ENCODE measurements at places on chromosomes 4 and X. TPM values are rescaled to one million over a fixed set of nuclear protein-coding genes. Genes with fewer than 3 reads are reported as not detected.

SMIM31 gene
- not detected for total RNA-seq

DNA sequence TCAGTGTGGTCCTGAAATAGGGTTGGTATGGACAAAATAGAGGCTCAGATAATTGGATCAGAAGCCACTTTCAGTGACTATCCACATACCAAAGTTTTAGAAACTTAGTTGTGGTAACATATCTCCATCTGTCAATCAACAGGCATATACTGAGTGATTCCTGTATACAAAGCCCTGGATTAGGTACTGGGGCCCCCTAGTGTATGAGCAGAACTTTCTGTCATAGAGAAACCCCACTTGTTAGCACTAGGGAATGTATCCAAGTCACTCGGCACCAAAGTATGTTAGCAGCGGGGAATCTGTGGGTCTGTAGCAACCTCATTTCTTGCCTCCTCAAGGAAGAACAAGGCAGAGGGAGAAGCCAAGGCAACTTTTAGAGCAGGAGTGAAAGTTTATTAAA is 50.7 kb downstream of the MAP7D3 start:
- peaks cover 73% of the 10 kb centered on the region for H3K27me3 ChIP-seq
- peak; percentile 52 for DNase-seq
- H3K4me3 ChIP-seq = no peak overlapping the region
- peaks cover 9% of the 10 kb centered on the region for H3K4me1 ChIP-seq
- H3K36me3 ChIP-seq = no peaks in the 10 kb centered on the region
- no peak overlapping the region for H3K27ac ChIP-seq

- H3K4me3 ChIP-seq = no peak overlapping the region
- DNase-seq = no peak
- H3K36me3 ChIP-seq = no peaks in the 10 kb centered on the region
- H3K27me3 ChIP-seq = no peaks in the 10 kb centered on the region
Measured at GRCh38 chr4:4968161-4968725, 51.0 kb downstream of the CYTL1 start.

DNA sequence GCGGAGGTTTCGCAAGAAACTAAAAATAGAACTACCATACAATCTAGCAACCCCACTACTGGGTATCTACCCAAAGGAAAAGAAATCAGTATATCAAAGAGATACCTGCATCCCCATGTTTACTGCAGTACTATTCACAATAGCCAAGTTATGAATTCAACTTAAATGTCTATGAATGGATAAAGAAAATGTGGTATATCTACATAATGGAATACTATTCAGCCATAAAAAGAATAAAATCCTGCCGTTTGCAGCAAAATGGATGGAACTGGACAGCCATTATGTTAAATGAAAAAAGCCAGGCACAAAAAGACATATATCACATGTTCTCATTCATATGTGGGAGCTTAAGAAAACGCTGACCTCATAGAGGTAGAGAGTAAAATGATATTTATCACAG is 65.3 kb downstream of the LCORL start:
- H3K27me3 ChIP-seq = no peaks in the 10 kb centered on the region
- no peak overlapping the region for H3K27ac ChIP-seq
- no peak for DNase-seq
- H3K36me3 ChIP-seq = peaks cover 25% of the 10 kb centered on the region
- peaks cover 6% of the 10 kb centered on the region for H3K4me1 ChIP-seq

IL1RAPL2 gene
- 3.2 TPM for total RNA-seq

DNA sequence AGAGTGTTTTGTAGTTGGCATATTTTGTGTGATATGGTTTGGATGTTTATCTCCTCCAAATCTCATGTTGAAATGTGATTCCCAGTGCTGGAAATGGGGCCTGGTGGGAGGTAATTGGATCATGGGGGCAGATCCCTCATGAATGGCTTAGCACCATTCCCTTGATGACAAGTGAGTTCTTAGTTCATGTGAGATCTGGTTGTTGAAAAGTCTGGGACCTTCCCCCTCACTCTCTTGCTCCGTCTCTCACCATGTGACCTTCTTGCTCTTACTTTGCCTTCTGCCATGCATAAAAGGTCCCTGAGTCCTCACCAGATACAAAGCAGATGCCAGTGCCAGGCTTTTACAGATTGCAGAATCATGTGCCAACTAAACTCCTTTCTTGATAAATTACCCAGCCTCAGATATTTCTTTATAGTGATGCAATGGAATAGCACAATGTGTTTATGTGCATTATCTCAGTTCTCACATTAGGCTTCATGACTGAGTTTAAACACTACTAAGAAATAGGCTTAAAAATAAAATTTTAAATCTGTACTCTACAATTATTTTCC is 1348.8 kb downstream of the STIM2 start:
- H3K27ac ChIP-seq = no peak overlapping the region
- no peaks in the 10 kb centered on the region for H3K27me3 ChIP-seq
- H3K4me1 ChIP-seq = no peaks in the 10 kb centered on the region

DNA sequence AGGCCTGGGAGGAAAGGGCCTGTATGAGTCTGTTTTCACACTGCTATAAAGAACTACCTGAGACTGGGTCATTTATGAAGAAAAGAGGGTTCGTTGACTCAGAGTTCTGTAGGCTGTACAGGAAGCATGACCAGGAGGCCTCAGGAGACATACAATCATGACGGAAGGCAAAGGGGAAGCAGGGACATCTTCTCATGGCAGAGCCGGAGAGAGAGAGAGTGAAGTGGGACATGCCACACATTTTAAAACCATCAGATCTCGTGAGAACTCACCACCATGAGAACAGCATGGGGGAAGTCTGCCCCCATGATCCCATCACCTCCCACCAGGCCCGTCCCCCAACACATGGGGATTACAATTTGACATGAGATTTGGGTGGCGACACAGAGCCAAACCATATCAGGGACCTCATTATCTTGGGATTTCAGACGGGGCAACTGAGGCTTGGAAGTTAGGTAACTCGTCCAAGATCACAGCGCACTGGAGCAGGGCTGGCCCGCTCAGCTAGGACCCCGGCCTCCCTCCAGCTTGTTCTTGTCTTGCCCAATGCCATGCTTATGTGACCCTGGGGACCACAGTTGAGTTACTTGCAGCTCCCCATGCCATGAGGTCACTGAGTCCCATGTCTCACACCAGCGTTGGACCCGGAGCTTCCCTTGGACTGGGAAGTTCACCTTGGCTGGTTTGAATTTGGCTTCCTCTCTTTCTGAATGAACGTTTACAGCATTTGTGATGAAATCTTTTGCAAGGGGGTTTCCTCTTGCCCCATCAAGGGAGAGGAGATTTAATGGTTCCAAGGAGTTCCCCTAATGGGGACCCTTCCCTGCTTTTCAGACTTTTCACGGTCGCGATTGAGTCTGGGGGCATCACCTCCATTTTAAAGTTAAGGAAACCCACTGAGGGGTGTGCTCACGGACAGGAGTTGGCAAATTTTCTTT is 18.1 kb downstream of the HTRA3 start:
- no peak overlapping the region for H3K27ac ChIP-seq
- H3K4me3 ChIP-seq = no peak overlapping the region
- H3K4me1 ChIP-seq = no peaks in the 10 kb centered on the region
- H3K27me3 ChIP-seq = no peaks in the 10 kb centered on the region
- DNase-seq = no peak

PRMT9 gene
- total RNA-seq = 6.1 TPM

DNA sequence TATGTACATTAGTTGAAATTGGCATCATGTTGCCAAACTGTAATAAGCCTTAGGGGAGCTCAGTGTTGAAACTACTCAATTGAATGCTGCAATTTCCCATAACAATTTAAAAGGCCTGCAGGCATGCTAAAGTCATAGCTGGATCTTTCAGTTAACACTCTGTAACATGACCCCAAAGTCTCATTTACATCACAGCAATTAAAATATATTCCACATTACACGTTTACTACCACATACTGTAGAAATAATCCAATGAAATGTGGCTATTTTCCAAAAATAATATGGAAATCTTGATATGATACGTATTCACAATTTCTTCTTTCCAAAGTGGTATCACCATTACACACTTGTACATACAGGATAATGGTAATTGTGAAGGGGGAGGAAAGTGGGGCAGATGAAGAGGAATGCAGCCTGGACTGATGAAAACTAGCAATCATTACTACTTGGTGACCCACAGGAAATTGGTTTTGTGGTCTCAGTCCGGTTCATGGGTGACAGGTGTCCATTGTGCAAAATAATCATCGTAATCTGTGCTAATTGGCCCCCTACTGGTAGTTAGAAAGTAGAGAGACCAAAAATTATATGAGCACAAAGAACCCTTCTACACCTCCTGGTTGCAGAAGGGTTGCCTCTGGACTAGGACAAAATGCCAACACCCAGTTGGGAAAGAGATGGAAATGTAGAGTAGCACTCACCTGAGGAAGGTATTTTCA is 63.7 kb downstream of the TENM3 start:
- no peaks in the 10 kb centered on the region for H3K27me3 ChIP-seq
- peak; percentile 92 for DNase-seq
- peak overlapping the region; percentile 90 for H3K27ac ChIP-seq
- H3K4me1 ChIP-seq = peaks cover 22% of the 10 kb centered on the region
- H3K4me3 ChIP-seq = no peak overlapping the region

DNA sequence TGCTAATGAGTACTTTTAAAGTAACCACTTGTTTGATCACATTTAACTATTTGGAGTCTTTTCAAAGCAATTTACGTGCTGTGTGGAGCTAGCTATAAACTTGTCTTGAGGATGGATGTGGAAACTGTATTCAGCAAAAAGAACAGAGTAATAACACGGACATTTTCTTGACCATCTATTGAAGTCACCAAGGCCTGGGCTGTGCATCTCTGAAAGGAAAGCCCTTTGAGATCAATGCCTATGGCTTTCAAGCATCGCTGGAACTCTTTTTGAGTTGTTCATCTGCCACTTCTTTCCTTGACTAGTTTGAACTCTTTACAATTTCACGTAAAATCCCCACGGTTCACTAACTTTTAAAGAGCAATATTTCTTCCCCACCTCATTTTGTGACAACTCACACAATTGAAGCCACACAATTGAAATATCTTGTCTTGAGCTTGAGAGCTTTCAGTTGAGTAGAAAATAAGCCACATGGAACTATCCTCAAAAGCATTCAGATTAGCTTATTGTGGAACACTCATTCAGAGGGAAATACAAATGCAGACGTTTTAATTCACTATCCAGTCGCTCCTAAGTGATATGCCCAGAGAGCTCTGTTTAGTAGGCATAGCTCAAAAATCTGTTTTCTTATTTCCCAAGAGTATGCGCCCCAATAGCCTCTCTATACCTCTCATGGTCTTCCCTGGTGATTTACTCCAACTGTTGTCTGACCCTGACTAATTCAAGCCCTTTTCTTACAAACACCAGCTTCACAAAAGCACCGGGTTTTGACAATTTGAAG is 134.9 kb upstream of the SLITRK2 start:
- no peak for DNase-seq
- peaks cover 33% of the 10 kb centered on the region for H3K27me3 ChIP-seq
- H3K4me3 ChIP-seq = no peak overlapping the region

- H3K4me1 ChIP-seq = no peaks in the 10 kb centered on the region
- H3K27me3 ChIP-seq = peaks cover 51% of the 10 kb centered on the region
- no peaks in the 10 kb centered on the region for H3K36me3 ChIP-seq
- H3K4me3 ChIP-seq = no peak overlapping the region
Measured at GRCh38 chrX:45143455-45143854, 57.2 kb downstream of the DIPK2B start.

DNA sequence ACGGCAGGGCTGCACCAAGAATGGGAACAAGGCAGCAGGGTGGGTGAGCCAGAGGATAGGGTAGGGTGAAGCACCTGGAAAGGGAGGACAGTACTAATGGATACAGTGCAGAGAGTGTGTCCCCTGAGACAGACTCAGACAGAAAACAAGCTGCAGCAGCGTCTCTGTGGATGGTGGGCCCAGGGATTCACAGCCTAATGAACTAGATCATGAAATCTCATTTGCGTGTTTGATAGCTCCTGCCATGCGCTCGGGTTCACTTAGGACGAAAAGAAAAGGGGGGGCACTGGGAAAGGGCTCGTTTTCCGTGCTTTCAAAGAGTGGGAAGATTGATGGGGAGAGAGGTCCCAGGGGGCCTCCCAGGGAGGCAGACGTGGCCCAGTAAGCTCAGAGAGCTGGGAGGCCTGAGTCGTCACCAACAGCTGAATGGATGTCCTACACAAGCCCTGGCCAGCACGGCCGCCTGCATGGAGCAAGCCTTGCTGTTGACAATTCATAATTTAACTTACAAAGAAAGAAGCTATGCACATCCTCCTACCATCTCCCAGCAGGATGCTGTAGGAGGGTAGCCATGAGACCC is 446.9 kb downstream of the BCOR start:
- H3K4me1 ChIP-seq = no peaks in the 10 kb centered on the region
- H3K4me3 ChIP-seq = no peak overlapping the region
- no peak for DNase-seq
- H3K27ac ChIP-seq = no peak overlapping the region
- peaks cover 66% of the 10 kb centered on the region for H3K27me3 ChIP-seq
- H3K36me3 ChIP-seq = no peaks in the 10 kb centered on the region

KLB gene
- not detected for total RNA-seq

ZNF185 gene
- total RNA-seq = 17.8 TPM

DNA sequence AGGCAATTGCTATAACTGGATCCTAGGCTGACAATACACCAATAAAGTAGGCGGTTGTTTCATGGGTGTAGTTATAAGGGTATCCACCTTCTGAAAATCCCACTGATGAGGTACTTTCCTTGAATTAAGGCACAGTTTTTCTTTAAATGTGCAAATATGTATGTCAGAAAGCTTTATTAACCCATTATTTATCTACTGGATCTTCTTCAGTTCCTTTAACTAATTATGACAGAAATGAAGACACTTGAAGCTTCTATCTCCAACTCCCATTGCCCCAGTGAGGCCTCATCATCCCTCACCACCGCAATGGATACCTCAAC is 159.6 kb upstream of the KLF3 start:
- H3K4me1 ChIP-seq = no peaks in the 10 kb centered on the region
- H3K27me3 ChIP-seq = peaks cover 14% of the 10 kb centered on the region
- no peak for DNase-seq

- peaks cover 22% of the 10 kb centered on the region for H3K36me3 ChIP-seq
- DNase-seq = no peak
- H3K4me3 ChIP-seq = no peak overlapping the region
- no peaks in the 10 kb centered on the region for H3K4me1 ChIP-seq
- H3K27ac ChIP-seq = no peak overlapping the region
Measured at GRCh38 chr4:79905212-79905611, 167.8 kb downstream of the ANTXR2 start.

DNA sequence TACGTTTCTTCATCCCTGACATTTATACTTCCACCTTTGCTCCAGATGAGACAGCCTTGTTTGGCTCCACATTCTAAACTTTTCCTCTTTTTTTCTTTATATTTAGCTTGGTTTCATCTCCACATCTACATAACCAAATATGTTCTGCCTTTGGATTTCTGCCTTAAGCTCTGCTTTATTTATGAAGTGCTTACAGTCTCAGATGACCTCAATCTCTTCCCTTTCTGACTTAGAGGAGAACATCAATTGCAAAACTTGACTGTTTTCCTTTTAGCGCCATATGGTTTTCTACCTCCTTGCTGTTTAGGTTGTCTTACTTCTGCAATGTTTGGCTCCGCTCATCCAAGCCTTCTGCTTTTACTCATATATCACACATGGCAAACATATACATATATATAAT is 7.5 kb downstream of the ASB5 start:
- no peaks in the 10 kb centered on the region for H3K27me3 ChIP-seq
- H3K4me1 ChIP-seq = peaks cover 4% of the 10 kb centered on the region
- no peaks in the 10 kb centered on the region for H3K36me3 ChIP-seq
- no peak for DNase-seq
- no peak overlapping the region for H3K4me3 ChIP-seq

All from MCF 10A (cell line).